Common myeloid progenitor, CD34-positive (primary cell): ENCODE measurements at places on chromosomes 16 and 17.

DNA sequence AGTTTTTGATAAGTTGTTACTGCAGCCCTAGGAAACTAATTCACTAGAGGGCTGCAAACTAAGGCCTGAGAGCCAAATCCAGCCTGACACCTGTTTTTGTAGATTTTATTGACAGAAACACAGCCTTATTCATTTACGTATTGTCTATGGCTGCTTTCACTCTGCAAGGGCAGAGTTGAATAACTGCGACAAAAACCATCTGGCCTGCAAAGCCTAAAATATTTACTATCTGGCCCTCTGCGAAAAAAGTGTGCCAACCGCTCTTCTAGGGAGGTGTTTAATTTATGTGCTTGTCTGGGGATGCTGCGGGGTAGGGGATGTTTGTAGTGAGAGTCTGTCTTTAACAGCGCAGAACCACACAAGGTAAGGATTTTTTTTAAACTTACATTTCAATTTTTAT is 165.0 kb upstream of the RBFOX1 start:
- DNase-seq = no peak

DNA sequence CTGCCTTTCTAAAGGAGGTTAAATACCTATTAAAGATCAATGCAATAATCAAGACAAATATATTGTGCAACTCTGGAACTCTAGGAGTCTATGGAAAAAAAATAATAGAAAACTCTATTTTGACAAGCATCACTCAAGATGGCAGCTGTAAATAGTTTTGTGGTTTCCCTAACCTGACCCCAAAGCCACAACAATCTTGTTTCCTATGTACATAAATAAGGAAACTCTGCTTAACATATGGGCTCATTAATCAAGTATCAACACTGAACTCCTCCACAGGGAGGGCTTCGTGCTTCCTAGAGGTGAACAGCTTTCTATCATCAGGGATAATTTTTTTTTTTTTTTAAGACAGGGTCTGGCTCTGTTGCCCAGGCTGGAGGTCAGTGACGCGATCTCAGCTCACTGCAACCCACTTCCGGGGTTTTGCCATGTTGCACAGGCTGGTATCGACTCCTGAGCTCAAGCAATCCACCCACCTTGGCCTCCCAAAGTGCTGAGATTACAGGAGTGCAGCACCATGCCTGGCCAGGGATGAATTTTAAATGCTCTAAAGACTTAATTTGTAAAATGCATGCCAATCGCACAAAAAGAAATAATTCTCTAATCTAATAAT is 42.5 kb downstream of the ARHGAP17 start:
- DNase-seq = peak; percentile 63

- DNase-seq = no peak
These were observed 50.4 kb downstream of the USP22 start for GRCh38 chr17:20992416-20992815.

DNA sequence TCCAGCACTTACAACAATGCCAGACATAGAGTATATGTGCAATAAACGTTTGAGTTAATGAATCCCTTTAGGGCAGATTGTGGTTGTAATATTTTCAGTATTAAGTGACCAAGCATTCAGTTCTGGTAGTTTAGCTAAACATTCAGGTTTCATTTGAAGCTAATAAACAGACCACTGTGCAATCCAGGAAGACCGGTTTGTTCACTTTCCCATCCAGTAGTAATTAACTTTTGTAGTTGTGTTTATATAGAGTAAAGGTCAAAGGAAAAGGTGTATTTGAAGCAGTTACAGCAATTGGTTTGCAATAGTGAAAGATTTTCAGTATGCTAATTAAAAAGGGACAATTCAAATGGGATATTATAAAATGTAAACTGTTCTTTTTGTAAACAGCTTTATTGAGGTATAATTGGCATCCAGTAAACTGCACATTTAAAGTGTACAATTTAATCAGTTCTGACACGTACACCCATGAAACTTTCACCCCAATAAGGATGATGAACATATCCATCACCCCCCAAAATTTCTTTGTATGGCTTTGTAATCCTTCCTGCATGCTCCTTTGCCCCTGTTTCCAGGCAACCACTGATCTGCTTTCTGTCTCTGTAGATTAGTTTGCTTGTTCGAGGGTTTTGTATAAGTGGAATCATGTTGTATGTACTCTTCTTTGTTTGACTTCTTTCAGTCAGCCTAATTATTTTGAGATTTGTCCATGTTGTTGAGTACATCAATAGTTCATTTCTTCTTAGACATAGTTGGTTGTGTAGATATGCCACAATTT is 26.3 kb downstream of the MRTFB start:
- no peak for DNase-seq

- DNase-seq = no peak
These were observed 965 bp upstream of the TMC6 start for GRCh38 chr17:78129351-78130089.

GRCh38 chr17:59783221-59784047 is 76.0 kb downstream of the VMP1 start:
- no peak for DNase-seq

DNA sequence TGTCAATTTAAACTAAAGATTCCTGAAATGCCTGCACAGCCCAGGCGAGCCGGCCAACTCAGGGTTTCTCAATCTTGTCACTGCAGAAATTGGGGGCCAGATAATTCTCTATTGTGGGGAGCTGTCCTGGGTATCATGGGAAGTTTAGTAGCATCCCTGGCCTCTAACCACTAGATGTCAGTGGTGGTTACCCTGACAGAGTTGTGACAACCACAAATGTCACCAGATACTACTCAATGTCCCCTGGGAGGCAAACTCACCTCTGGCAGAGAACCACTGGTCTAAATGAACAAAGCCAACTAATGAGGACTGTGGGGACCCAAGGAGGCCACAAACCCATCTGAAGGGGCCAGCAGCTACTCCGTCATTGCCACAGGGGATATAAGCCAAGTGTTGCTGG is 90.9 kb downstream of the MYH11 start:
- peak; percentile 62 for DNase-seq

- no peak for DNase-seq
These were observed 26.7 kb downstream of the CDK12 start for GRCh38 chr17:39487946-39488345.

GRCh38 chr16:86576591-86577313 is 1.6 kb upstream of the FOXL1 start:
- no peak for DNase-seq

- no peak for DNase-seq
These were observed 202.4 kb downstream of the AXIN2 start for GRCh38 chr17:65359016-65359415.

GRCh38 chr17:1241929-1242328 is 28.3 kb upstream of the BHLHA9 start:
- no peak for DNase-seq

GRCh38 chr16:17467923-17468540 is 2.7 kb downstream of the XYLT1 start:
- DNase-seq = peak; percentile 54

GRCh38 chr17:17536702-17537101 is 40.5 kb upstream of the RASD1 start:
- DNase-seq = no peak

- no peak for DNase-seq
These were observed 223.1 kb upstream of the MAF start for GRCh38 chr16:79823639-79824038.

- DNase-seq = no peak
These were observed 9.6 kb upstream of the UQCRC2 start for GRCh38 chr16:21943571-21943970.

DNA sequence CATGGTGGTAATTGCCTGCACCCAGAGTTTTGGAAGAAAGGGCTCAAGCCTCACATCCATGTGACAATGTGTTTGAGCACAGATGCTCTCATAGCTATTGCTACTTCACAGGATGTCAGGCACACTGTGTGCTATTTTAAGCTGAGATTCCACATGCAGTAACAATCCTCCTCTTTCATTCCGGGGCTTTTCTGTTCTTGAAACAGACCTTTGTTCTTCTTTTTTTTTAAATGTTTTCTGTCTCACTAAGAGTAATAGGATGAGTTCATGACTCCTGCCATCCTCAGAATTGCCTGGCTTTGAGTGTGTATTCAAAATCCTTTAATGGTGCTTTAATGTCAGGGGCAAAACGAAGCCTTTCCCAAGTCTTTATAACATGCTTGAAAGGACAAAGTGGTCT is 198.9 kb downstream of the ABCC12 start:
- no peak for DNase-seq

- no peak for DNase-seq
These were observed 52.3 kb upstream of the RASL10B start for GRCh38 chr17:35679007-35679682.

DNA sequence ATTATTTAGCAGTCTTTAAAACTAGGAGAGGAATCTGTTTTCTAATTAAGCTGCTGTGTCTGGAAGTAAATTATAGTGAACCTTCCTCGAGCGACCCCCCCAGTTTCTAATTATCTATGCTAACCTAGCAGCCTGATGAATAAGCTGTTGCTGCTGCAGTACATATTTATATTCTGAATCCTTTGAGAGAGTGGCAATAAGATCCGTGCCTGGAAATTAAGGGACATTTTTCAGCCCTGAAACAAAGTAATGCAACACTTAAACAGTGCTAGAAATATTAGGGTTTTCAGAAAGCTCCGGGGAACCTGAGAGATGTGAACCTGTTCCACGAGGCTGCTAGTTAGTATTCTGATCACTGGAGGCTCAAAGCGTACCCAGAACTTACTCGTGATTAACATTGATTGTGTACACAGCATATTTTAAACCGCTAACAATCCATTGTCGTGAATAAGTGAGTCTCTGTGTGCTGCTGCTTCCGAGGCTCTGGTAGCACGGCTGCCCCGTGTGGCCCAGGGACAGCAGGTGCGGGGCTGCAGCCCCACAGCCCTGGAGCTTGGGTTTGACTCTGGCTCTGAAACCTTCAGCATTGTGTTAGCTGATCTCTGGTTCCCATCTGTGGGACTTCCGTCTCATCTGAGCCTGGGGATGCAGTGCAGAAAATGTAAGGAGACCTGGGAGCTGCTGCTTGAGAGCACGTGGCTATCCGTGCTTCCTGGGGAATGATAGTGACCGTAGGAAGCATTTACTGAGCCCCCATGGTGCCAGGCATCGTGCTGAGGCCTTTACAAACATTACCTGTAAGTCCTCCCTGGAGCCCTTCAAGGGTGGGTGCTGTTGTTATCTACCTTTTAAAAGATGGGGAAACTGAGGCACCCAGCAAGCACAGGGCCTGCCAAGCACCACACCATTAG is 190.9 kb upstream of the CHMP6 start:
- DNase-seq = no peak

DNA sequence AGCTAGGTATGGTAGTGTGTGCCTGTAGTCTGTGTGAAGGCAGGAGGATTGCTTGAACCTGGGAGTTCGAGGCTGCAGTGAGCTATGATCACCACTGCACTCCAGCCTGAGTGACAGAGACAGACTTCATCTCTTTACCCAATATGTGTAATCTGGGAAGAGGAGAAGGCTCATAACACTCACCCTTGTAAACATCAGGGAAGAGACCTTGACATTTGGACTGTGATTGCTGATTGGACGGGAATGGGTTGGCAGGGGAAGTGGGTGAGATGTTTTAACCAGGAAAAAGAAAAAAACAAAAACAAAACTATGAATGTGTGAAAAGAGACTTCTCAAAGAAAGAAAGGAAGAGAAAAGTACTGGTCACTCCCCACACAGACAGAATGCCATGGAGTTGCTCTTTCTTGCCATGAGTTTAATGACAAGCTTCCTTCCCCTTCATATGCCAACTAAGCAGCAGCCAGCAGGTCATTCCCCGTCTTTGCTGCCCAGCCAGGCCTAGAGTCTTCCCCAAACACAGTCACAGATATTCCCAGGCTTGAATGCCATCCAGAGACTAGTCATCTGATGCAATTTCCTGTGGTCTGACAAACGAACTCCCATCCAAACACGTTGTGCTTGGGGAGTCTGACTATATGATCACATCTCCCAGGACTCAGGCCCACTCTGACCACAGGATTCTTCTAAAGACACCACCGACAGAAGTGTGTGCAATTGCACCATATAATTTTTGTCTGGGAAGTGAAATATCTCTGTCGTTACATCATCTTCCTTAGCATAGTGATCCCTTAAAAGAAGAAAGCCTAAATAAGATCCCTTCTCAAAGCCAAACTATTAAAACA is 3.6 kb upstream of the XAF1 start:
- no peak for DNase-seq

DNA sequence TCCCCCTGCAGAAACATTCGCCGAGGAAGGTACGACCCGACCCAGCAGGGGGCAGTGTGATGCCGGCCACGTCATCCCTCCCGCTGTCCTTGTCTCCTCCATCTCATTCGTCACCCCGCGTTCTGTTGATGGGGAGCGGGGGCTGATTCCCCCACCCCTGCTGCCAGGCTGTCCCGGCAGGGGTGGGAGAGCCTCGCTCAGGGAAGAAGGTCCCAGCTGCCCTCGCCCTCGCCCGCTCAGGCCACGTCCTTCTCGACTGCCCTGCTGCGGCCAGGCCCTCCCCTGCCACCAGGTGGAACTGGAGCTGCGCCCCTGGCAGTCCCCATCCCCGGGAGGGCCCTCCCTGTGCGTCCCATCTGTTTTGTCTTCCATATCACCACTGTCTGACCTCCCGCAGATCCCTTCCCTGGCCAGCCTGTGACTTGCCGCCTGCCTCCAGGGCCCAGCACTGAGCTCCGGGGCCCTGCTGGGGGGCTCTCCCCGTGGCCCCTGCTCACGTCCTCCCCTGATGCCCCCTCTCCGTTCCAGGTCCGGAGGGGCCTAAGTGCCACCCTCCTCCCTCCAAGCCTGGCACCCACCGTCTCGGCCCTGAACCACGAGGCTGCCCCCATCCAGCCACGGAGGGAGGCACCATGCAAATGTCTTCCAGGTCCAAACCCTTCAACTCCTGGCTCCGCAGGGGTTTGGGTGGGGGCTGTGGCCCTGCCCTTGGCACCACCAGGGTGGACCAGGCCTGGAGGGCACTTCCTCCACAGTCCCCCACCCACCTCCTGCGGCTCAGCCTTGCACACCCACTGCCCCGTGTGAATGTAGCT is 20.6 kb downstream of the ADAM11 start:
- DNase-seq = peak; percentile 85

GRCh38 chr16:87918338-87918737 is 18.0 kb downstream of the CA5A start:
- no peak for DNase-seq

- no peak for DNase-seq
These were observed 18.4 kb upstream of the BAIAP2 start for GRCh38 chr17:81016575-81016974.

GRCh38 chr16:55912022-55912421 is 36.8 kb upstream of the CES5A start:
- DNase-seq = no peak

- DNase-seq = no peak
These were observed 2.1 kb upstream of the GPRC5C start for GRCh38 chr17:74429604-74430384.

DNA sequence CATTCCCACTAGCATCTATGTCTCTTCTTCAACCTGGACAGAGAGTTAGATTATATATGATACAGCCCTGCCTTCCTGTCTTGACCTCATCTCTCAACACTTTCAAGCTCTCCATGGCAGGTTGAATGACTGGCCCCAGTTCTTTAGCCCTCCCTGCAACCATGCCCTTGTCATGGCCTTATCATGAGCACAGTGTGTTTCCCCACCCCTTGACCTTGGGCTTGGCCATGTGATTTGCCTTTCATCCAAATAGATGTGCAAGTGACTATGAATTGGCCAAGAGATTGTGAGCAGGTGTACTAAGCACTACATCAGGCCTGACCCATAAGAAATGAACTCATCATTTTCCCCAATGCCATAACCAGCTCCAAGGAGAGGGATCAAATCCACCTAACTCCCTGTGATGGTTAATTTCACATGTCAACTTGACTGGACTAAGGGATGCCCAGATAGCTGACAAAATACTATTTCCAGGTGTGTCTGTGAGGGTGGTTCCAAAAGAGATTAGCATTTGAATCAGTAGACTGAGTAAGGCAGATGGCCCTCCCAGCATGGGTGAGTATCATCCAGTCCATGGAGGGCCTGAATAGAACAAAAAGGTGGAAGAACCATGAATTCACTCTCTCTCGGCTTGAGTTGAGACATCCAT is 97.4 kb downstream of the SLC39A11 start:
- no peak for DNase-seq
